Right atrium auricular region (tissue), 2 donors: ENCODE measurements at places on chromosomes 5 and 9. TPM values are rescaled to one million over a fixed set of nuclear protein-coding genes. Genes with fewer than 3 reads are reported as not detected.

DNA sequence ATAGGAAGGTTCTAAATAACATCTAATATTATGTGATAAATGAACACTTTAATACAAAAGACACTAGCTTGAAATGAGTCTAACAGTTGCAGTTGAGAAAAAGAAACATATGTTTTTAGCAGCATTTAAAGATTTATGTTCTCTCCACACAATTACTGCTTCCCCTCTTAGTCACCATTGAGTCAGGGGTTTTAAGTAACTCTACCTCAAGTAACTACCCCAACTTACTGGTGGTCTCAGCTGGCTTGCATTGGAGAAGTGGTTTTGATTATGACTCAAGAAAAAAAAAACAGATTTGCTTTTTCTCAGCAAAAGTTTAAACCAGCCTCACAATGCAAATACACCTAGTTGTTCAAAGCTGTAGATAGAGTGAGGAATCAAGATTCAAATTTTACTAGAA is 1216.5 kb upstream of the CDH9 start:
- DNase-seq: no peak

- no peak for DNase-seq
These were observed 55.9 kb upstream of the IL6ST start for GRCh38 chr5:56050551-56051255.

GRCh38 chr9:72808446-72808768 is 144.4 kb downstream of the ALDH1A1 start:
- no peak for DNase-seq

- DNase-seq: no peak
These were observed 50.8 kb upstream of the FOXE1 start for GRCh38 chr9:97802276-97802675.

DNA sequence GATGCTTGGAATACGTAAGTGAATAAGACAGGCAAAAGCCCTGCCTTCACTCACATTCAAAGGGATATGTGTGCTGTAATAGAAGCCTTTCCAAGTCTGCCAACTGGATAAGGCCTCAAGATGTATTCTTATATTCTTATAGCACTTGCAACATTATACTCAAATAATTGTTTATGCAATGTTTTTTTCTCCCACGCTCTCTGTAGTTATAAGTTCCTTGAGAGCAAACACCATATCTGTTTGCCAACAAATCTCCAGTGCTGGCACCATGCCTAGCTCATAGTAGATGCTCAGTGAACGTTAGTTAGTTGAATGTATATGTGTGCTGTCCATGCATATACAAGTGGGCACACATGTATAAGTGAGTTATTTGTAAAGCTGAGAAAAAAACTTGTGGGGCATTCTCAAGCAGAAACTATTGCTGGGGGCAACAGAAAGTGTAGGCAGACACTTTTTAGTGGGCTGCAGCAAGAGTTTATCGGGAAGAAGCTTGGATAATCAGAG is 125.1 kb downstream of the RPS23 start:
- DNase-seq: no peak

DNA sequence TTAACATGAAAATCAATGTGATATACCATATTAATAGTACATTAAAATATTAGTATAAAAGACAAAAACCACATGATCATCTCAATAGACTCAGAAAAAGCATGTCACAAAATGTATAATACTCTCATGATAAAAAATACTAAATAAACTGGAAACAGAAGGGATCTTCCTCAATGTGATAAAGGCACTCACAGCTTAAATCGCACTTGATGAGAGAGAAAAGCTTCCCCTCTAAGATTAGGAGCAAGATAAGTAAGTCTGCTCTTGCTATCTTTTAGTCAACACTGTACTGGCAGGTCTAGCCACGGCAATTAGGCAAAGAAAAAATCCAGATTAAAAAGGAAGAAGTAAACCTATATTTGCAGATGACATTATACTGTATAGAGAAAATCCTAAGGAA is 21.8 kb upstream of the MSH3 start:
- no peak for DNase-seq

GRCh38 chr9:121275781-121276658 is 8.1 kb downstream of the GSN start:
- DNase-seq: no peak

DNA sequence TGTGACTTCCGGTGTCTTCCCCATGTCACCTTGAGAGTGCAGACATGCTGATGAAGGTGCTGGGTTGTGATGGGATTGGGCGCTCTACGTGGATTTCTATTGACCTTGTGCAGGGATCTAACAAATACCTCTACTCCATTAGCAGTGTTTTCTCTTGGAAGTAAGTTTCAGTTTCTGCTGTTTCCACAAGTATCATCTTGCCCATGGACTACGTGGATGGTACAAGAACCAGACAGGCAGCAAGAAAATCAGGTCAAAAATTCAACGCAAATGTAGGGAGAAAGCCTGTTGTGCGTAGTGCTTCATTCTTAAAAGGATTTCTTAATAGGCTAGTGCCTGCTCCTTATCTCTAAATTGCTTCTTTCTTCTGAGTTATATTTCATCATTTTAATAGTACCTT is 60.8 kb downstream of the AOPEP start:
- no peak for DNase-seq

- no peak for DNase-seq
These were observed 21.3 kb downstream of the C5orf58 start for GRCh38 chr5:170254056-170254455.

DNA sequence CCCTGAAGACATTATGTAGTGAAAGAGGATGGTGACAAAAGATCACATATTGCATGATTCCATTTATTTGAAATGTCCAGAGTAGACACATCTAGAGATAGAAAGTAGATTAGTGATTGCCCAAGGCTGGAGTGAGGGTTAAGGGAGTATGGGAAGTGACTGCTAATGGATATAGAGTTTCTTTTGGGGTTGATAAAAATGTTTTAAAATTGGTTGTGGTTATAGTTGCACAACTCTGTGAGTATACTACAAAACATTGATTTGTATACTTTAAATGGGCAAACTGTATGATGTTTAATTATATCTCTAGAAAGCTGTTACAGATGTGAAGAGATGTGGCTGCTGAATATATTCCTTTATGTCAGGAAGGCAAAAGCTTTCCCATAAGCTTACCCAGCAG is 202.8 kb downstream of the CCDC171 start:
- no peak for DNase-seq

DNA sequence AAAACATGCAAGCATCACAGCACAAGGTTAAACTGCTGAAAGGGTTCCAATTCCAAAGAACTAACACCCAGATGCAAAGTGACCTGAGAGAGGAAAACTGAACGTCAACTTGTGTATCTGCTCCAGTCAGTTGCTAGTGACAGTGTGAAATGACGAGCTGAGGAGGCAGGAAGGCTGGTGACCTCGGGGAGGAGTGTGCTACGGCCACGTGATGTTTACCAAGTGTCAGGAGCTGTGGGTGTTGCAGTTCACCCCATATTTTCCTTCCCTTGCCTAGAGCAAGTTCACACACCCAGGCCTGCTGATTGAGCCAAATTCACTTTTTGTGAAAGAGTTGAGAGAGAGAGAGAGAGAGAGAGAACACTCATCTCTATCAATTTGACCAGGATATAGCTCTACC is 231.6 kb upstream of the ANKH start:
- DNase-seq: no peak

GHR gene
- 10.9 TPM for total RNA-seq

IFNB1 gene
- total RNA-seq: not detected
